ENCODE measurements at places on chromosomes 7 and 10. TPM values are rescaled to one million over a fixed set of nuclear protein-coding genes. Genes with fewer than 3 reads are reported as not detected.

- no peaks in the 10 kb centered on the region for H3K36me3 ChIP-seq
- H3K27ac ChIP-seq: no peak overlapping the region
- H3K27me3 ChIP-seq: peaks cover 10% of the 10 kb centered on the region
- no peak for DNase-seq
- no peak overlapping the region for H3K4me3 ChIP-seq
Measured at GRCh38 chr10:44071479-44071878, 313.4 kb downstream of the CXCL12 start.

DNAJC1 gene
- 25.1 TPM for total RNA-seq

NPFFR1 gene
- not detected for total RNA-seq

GRCh38 chr7:72265071-72265904 is 146.8 kb downstream of the CALN1 start:
- H3K4me1 ChIP-seq: no peaks in the 10 kb centered on the region
- no peak for DNase-seq
- H3K27me3 ChIP-seq: no peaks in the 10 kb centered on the region
- no peaks in the 10 kb centered on the region for H3K36me3 ChIP-seq
- H3K4me3 ChIP-seq: no peak overlapping the region
- H3K27ac ChIP-seq: no peak overlapping the region

DNA sequence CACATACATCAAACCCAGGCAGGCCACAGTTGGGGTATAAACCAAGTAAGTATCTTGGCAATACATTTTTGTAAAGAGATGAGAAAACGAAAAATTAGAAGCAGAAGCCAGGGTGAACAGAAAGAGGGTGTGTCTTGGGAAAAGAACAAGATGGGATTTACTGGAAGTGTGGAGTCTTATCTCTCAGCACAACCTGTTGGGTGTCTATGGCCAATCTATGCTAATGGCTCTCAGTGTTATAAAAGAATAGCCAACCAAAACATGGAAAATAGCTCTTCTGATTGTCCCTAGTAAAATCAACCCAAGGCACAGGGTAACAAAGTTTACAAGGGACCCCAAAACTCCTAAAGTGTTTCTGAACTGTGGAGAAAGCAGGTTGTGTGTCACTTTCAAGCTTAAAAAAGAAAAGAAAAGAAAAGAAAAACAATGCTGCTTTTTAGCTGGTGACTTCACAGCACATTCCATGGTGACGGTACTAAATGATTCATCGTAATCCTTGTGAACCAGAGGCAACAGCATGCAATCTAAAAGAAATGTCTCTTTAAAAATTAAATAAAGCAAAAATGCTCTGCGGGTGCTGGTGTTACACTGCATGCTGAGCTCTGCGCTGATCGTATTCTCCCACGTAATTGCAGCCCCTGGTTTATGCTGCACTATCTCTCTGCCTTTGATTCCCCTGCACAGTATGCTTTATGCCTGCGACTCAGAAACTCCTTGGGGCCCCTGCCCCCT is 100.8 kb downstream of the C10orf90 start:
- no peak for DNase-seq
- H3K4me1 ChIP-seq: no peaks in the 10 kb centered on the region
- no peak overlapping the region for H3K4me3 ChIP-seq
- H3K36me3 ChIP-seq: peaks cover 3% of the 10 kb centered on the region
- H3K27me3 ChIP-seq: no peaks in the 10 kb centered on the region

GRCh38 chr10:20708305-20708704 is 188.8 kb downstream of the NEBL start:
- DNase-seq: no peak
- no peaks in the 10 kb centered on the region for H3K36me3 ChIP-seq
- no peak overlapping the region for H3K4me3 ChIP-seq
- H3K4me1 ChIP-seq: no peaks in the 10 kb centered on the region
- H3K27ac ChIP-seq: no peak overlapping the region
- no peaks in the 10 kb centered on the region for H3K27me3 ChIP-seq

NACAD gene
- 0.47 TPM for total RNA-seq

DNA sequence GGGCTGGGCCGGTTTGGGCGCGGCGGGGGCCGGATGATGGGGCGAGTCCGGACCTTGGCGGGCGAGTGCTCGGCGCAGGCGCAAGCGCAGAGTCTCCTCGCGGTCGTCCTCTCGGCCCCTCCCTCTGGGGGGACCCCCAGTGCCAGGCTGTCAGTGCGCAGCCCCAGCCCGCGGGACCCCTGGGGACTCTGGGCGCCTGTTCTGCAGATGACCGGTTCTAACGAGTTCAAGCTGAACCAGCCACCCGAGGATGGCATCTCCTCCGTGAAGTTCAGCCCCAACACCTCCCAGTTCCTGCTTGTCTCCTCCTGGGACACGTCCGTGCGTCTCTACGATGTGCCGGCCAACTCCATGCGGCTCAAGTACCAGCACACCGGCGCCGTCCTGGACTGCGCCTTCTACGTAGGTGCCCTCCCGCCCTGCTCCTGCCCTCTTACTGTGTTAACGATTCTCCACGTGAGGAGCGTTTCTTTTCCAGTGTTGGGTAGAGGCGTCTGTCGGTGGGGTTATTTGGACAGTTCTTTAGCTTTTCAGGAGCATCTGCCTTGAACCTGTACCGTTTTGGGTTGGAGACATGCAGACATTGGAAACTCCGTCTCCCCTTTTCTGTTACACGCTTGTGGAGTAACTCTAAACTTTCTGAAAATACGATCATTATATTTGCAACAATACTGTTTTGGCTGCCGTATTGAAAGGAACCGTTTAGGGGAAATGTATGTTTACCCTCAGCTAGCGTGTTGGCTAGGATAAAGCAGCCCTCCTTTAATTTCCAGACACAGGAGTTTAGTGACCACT is 706 bp downstream of the BUB3 start:
- H3K4me3 ChIP-seq: peak overlapping the region; percentile 100
- H3K36me3 ChIP-seq: peaks cover 14% of the 10 kb centered on the region
- no peak for DNase-seq
- peaks cover 45% of the 10 kb centered on the region for H3K4me1 ChIP-seq

DNA sequence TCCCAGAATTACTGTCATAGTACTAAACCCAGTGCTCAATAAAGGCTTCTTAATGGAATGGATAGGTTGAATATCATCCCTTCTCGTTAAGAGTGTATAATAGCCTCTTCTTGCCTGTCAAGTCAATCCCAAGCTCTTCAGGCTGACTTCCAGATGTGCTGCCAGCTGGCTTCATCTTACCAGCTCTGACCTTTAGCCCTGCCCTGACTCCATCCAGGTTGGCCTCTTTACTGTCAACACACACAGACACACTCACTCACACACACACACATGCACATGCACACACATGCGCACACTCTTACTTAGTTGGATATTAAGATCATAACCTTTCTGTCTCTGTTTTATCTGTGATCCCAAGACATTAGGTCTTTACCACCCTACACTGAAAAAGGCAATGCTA is 49.1 kb downstream of the ASB4 start:
- no peak overlapping the region for H3K27ac ChIP-seq
- no peak overlapping the region for H3K4me3 ChIP-seq
- H3K4me1 ChIP-seq: no peaks in the 10 kb centered on the region
- DNase-seq: no peak
- H3K27me3 ChIP-seq: peaks cover 31% of the 10 kb centered on the region
- no peaks in the 10 kb centered on the region for H3K36me3 ChIP-seq

CDK6 gene
- total RNA-seq: 63.7 TPM

DNA sequence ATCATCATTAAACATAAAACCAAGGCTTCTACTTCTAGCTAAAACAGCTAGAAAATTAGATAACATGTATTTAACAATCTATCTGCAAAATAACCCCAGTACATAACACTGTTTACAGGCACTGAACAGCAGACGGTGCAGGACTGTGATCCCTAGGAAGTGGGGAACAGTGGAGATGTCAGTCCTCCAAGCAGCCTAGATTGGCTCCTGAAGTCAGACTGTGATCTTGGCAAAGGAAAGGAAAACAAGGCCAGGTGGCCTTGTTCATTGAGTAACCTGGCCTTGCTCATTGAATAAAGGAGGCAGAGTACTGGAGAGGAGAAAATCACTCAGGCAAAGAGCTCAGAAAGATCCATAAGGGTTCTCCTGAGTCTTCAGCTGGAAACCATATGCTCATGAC is 77.7 kb upstream of the DIP2C start:
- H3K27ac ChIP-seq: no peak overlapping the region
- H3K4me1 ChIP-seq: no peaks in the 10 kb centered on the region
- no peaks in the 10 kb centered on the region for H3K36me3 ChIP-seq
- H3K27me3 ChIP-seq: no peaks in the 10 kb centered on the region
- no peak overlapping the region for H3K4me3 ChIP-seq

DNA sequence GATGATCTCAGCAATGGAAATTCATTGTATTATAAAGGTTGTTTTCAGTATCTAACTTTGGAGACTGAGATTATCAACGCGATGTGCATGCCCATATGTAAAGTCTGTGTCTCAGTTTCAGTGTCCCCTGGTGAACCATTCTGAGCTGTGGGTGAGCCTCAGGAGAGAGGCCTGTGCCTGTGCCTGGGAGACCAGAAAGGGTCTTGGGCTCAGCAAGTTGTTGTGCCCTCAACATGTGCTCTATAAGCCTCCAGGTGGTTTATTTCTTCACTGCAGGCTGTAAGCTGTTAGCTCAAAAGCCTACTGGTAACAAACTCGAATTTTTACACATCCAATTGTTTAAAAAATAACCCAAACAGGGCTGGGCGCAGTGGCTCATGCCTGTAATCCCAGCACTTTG is 151.9 kb downstream of the PKD1L1 start:
- H3K4me3 ChIP-seq: no peak overlapping the region
- peaks cover 30% of the 10 kb centered on the region for H3K27me3 ChIP-seq

DNA sequence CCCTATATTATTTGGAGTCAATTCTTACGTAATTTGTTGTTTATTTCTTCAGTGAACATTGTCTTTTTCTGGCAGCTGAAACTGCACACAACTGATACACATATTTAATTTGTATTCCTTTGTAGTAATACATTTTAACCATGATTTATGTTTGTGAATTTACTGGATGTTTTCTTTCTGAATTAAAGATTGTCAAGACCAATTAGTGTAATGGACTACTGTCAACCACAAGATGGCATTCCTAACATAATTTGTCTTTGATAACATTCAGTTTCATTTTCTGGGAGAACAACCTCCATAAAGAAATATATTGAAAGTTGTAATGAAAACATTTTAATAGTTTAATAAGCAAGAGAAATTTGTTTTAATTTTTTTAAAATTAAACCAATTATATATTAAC is 10.1 kb downstream of the THNSL1 start:
- no peak overlapping the region for H3K27ac ChIP-seq
- no peak for DNase-seq
- H3K4me1 ChIP-seq: no peaks in the 10 kb centered on the region

HIP1 gene
- 6.9 TPM for total RNA-seq

DNA sequence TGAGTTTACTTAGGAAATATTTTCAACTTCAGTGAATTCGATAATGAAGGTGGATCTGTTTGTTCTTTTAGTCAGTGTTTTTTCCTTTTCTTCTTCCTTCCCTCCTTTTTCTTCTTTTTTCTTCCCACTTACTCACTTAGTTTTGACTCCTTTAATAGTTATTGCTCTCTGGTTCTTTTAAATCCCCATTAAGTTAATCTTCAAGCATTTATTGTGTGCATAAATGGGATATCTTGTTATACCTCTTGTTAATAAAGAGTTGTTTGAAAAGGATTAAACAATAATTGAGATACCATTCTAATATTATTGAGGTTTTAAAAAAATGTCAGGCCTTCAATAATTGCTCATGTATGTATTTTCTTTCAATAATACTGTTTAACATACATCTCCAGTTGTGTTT is 19.5 kb downstream of the STAM start:
- peaks cover 6% of the 10 kb centered on the region for H3K36me3 ChIP-seq
- DNase-seq: no peak
- H3K27me3 ChIP-seq: no peaks in the 10 kb centered on the region
- peaks cover 44% of the 10 kb centered on the region for H3K4me1 ChIP-seq
- H3K4me3 ChIP-seq: peak overlapping the region; percentile 33
- peak overlapping the region; percentile 83 for H3K27ac ChIP-seq

RTKN2 gene
- 8.1 TPM for total RNA-seq

DNA sequence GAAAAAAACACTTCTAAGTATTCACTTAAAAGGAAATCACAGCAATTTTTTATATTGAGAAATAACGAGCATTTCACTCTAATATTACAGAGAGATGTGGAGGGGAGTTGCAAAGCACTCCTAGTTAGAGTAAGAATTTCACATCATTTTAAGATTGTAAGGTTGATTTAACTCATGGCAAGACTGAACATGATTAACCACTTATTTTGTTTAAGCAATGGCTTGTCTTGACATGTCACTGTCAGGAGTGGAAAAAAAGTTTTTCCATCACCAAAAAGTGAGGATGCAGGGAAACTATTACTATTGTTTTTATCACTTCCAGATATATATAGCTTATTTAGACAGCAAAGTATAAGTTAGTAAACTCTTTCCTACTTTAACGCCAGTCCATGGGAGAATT is 27.1 kb downstream of the CD36 start:
- H3K27ac ChIP-seq: no peak overlapping the region
- no peaks in the 10 kb centered on the region for H3K27me3 ChIP-seq
- DNase-seq: no peak
- no peaks in the 10 kb centered on the region for H3K4me1 ChIP-seq
- H3K4me3 ChIP-seq: no peak overlapping the region
- H3K36me3 ChIP-seq: no peaks in the 10 kb centered on the region

DNA sequence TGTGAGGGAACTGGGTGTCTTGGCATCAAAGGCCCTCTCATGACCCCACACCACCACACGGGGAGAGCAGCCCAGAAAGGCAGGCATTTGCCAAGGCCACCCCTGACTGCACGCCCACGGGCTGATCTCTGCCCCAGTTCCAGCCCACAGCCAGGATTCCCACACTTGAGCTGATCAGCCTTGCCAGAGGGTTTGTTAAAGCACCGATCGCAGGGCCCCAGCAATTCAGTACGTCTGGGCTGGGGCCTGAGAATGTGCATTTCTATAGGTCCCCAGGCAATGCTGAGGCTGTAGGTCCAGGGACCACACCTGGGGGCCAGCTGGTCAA is 103.9 kb downstream of the TNS3 start:
- H3K27me3 ChIP-seq: no peaks in the 10 kb centered on the region
- no peaks in the 10 kb centered on the region for H3K4me1 ChIP-seq
- no peak overlapping the region for H3K27ac ChIP-seq
- no peak overlapping the region for H3K4me3 ChIP-seq
- no peaks in the 10 kb centered on the region for H3K36me3 ChIP-seq
- DNase-seq: no peak

DNA sequence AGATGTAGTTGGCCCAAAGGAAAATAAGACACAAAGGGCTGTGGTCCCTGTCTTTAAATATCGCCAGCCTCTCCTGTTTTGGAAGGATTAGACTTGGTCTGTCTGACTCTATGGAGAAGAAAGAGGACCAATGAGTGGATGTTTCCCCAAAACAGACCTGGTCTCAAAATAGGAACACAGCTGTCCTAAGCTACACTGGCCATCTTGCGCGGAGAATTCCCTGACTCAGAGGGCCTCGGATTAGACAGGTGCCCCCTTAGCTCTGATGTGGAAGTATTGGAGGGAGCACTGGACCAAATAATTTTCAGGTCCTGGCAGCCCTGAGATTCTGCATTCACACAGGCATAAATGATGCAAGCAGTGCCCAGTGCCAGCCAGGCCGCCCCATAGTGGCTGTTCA is 56.1 kb downstream of the CHST15 start:
- H3K27me3 ChIP-seq: peaks cover 17% of the 10 kb centered on the region
- H3K36me3 ChIP-seq: no peaks in the 10 kb centered on the region
- H3K4me1 ChIP-seq: peaks cover 15% of the 10 kb centered on the region
- no peak overlapping the region for H3K27ac ChIP-seq
- H3K4me3 ChIP-seq: no peak overlapping the region
- DNase-seq: no peak

Measured in T-helper 17 cell (primary cell).